ENCODE measurements at places on chromosomes 6 and 20. TPM values are rescaled to one million over a fixed set of nuclear protein-coding genes. Genes with fewer than 3 reads are reported as not detected.

BANF2 gene
- not detected for total RNA-seq

- peak; percentile 99 for DNase-seq
- H3K4me3 ChIP-seq, result peak overlapping the region; percentile 40
- no peak overlapping the region for H3K27ac ChIP-seq
- H3K27me3 ChIP-seq, result peaks cover 100% of the 10 kb centered on the region
These were observed 2.7 kb downstream of the SLC32A1 start for GRCh38 chr20:38726804-38727606.

- no peak overlapping the region for H3K27ac ChIP-seq
- H3K4me1 ChIP-seq, result no peaks in the 10 kb centered on the region
- H3K27me3 ChIP-seq, result no peaks in the 10 kb centered on the region
- no peak overlapping the region for H3K4me3 ChIP-seq
- H3K36me3 ChIP-seq, result no peaks in the 10 kb centered on the region
These were observed 10.7 kb upstream of the CLPSL2 start for GRCh38 chr6:35765739-35766138.

PTPRA gene
- total RNA-seq, result 58.7 TPM

GRCh38 chr6:13496513-13497190 is 9.3 kb upstream of the GFOD1 start:
- no peaks in the 10 kb centered on the region for H3K36me3 ChIP-seq
- H3K27ac ChIP-seq, result no peak overlapping the region
- H3K4me3 ChIP-seq, result no peak overlapping the region
- no peak for DNase-seq

- H3K36me3 ChIP-seq, result peaks cover 52% of the 10 kb centered on the region
- no peaks in the 10 kb centered on the region for H3K27me3 ChIP-seq
- no peak overlapping the region for H3K27ac ChIP-seq
- no peaks in the 10 kb centered on the region for H3K4me1 ChIP-seq
These were observed 20.8 kb downstream of the SRC start for GRCh38 chr20:37366743-37367142.

DNA sequence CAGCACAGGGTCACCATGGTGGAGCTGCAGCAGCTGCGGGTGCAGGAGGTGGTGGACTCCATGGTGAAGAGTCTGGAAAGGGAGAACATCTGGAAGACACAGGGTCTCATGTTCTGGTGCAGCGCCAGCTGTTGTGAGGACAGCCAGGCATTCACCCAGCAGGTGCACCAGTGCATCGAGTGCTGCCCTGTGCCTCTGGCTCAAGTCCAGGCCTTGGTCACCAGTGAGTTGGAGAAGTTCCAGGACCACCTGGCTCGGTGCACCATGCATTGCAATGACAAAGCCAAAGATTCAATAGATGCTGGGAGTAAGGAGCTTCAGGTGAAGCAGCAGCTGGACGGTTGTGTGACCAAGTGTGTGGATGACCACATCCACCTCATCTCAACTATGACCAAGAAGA is 22.9 kb upstream of the RIPK1 start:
- no peaks in the 10 kb centered on the region for H3K36me3 ChIP-seq
- H3K27me3 ChIP-seq, result peaks cover 4% of the 10 kb centered on the region
- H3K4me3 ChIP-seq, result no peak overlapping the region
- H3K27ac ChIP-seq, result no peak overlapping the region
- H3K4me1 ChIP-seq, result peaks cover 8% of the 10 kb centered on the region

KCNK16 gene
- total RNA-seq, result not detected

DNA sequence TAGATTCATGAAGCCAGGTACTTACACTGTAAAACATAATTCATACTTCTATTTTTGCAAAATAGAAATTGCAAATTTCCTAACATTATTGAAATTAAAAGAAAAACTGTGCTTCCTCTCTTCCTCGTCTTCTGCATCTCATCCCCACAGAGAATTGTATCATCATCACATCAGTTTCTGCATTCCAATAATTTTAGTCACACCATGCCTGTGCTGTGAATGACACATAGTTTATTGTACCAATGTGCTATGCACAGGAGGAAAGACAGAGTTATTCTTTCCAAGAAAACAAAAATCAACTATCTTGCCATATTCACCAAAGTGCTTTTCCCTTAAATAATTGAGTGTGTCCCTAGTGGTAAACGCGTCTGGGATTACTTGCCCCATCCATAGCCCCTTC is 38.1 kb upstream of the FAM135A start:
- H3K36me3 ChIP-seq, result no peaks in the 10 kb centered on the region
- no peak overlapping the region for H3K4me3 ChIP-seq
- no peaks in the 10 kb centered on the region for H3K27me3 ChIP-seq
- DNase-seq, result no peak

GTSF1L gene
- total RNA-seq, result not detected

- H3K36me3 ChIP-seq, result no peaks in the 10 kb centered on the region
- no peak overlapping the region for H3K27ac ChIP-seq
- no peak overlapping the region for H3K4me3 ChIP-seq
- H3K4me1 ChIP-seq, result no peaks in the 10 kb centered on the region
- DNase-seq, result no peak
- no peaks in the 10 kb centered on the region for H3K27me3 ChIP-seq
These were observed 69.8 kb downstream of the RIN2 start for GRCh38 chr20:19827818-19828217.

DNA sequence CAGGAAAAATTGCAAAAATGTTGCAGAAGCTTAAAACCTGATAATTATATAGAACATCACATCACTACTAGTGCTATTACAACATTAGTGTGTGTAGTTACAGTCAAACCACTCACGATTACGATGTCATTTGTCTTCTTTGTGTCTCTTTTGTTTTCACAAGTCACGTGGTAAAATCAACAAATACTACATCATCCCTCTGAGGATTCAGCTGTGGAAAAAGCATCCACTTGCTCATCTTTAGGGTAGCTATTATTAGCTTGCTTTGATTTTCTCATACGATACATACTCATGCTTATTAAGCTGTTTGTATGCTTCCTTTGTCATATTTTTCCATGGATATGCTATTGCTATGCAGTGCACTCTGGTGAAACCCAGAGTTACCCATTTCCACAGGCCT is 22.2 kb upstream of the ATXN1 start:
- H3K27me3 ChIP-seq, result no peaks in the 10 kb centered on the region
- no peaks in the 10 kb centered on the region for H3K4me1 ChIP-seq
- no peak overlapping the region for H3K4me3 ChIP-seq

DNA sequence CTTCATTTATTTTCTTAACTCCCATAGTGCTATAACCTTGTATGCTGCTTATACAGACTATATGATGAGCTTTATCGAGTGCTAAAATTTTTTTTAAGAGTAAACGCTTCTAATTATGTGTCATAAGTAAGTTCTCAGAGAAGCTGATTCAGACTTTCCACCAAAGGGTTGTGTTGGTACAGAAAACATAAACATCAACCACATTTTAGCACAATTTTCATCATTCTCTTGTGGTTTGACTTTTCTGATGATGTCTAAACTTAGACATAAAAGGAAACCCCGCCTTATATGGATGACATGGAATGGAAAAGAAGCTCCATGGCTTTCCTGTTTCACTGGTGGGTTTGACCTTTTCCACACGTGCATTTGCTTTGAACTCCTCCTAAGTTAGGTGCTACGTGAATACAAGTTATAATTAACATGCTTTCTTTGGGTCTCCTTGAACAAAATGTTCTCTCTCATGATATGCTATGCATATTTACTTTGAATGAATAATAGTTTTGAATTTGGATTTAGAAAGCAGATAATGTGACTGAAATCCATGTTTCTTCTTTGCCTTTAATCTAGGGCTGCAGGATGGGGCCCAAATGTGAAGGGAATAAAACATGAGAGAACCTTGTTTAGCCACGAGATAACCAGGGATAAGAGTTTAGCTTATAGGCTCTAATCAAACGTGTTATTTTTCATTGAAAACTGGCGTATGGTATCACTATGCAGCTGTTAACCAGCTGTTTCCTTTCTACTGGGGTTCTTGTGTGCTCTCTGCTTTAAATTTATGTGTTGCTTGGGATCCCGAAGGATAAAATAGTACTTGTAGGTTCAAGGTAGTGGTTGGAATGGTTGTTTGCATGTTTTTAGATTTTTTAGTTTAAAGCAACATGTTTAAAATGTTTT is 127.1 kb upstream of the AHI1 start:
- no peak for DNase-seq
- no peaks in the 10 kb centered on the region for H3K27me3 ChIP-seq
- H3K4me1 ChIP-seq, result no peaks in the 10 kb centered on the region
- no peaks in the 10 kb centered on the region for H3K36me3 ChIP-seq
- H3K4me3 ChIP-seq, result no peak overlapping the region
- no peak overlapping the region for H3K27ac ChIP-seq

DNA sequence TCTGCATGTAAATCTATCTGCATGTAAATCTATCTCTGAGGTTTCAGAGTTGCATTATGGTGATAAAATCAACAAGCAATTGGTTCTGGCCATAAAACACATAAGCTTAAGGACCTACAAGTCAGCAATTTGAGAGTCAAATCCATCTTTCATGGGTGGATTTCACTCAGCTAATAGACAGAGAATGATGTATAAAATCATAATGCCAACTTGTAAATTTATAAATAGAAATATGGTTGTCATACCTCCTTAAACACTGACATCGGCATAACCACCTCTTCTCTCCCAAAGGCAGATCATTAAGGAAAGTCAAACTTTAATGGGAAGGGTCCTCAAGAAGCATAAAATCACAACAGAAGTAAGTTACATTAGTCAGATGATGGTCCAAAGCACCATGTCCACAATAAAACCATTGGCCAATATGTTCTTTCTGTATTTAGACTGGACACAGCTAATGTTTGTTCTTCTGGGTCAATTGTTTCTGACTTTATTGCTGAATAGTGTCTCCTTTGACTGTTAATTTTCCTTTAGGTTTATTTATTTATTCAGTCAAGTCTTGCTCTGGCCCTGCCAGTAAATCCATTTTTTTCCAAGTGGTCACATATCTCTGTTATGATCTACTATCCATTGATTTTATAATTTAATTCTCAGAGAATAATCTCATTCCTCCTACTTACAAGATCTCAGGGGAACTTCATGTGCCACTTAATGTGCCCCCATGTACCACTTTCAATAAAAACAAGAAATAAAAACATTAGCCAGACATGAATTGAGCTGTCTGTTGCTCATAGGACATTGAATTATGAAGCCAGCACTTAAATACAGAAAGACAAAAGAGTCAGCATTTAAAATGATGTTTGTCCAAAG is 382.9 kb upstream of the IRAK1BP1 start:
- H3K27ac ChIP-seq, result no peak overlapping the region
- H3K4me1 ChIP-seq, result no peaks in the 10 kb centered on the region
- H3K4me3 ChIP-seq, result no peak overlapping the region
- H3K27me3 ChIP-seq, result no peaks in the 10 kb centered on the region
- no peaks in the 10 kb centered on the region for H3K36me3 ChIP-seq

RPP21 gene
- total RNA-seq, result 59.7 TPM

- H3K4me1 ChIP-seq, result no peaks in the 10 kb centered on the region
- H3K36me3 ChIP-seq, result no peaks in the 10 kb centered on the region
- H3K27me3 ChIP-seq, result no peaks in the 10 kb centered on the region
- no peak overlapping the region for H3K4me3 ChIP-seq
These were observed 77.9 kb downstream of the TNFAIP3 start for GRCh38 chr6:137944793-137945498.

GRCh38 chr6:11976489-11976888 is 35.6 kb upstream of the HIVEP1 start:
- no peaks in the 10 kb centered on the region for H3K36me3 ChIP-seq
- no peak overlapping the region for H3K27ac ChIP-seq
- no peaks in the 10 kb centered on the region for H3K27me3 ChIP-seq
- no peaks in the 10 kb centered on the region for H3K4me1 ChIP-seq

DNA sequence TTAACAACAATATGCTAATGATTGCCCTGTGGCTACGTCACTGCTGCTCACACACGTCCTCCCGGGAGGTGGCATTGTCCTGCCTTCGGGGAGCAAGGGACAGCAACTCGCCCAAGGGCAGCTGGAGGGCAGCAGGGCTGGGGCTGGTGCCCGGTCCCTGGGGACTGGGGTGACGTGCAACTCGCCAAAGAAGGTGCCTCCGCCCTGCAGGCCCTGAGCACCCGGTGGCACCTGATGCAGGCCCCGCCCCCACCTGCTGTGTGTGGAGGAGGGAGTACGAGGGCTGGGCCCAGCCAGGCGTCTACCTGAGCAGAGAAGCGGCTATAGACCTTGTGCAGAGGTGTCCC is 64.8 kb upstream of the SLCO4A1 start:
- H3K27ac ChIP-seq, result no peak overlapping the region
- no peak for DNase-seq
- no peaks in the 10 kb centered on the region for H3K4me1 ChIP-seq
- no peak overlapping the region for H3K4me3 ChIP-seq
- no peaks in the 10 kb centered on the region for H3K36me3 ChIP-seq

HEY2 gene
- 4.3 TPM for total RNA-seq

GRCh38 chr6:145830612-145831011 is 16.0 kb upstream of the FBXO30 start:
- no peak overlapping the region for H3K4me3 ChIP-seq
- H3K27ac ChIP-seq, result no peak overlapping the region
- H3K4me1 ChIP-seq, result no peaks in the 10 kb centered on the region
- H3K27me3 ChIP-seq, result no peaks in the 10 kb centered on the region
- H3K36me3 ChIP-seq, result no peaks in the 10 kb centered on the region
- DNase-seq, result no peak

- no peak overlapping the region for H3K27ac ChIP-seq
- DNase-seq, result no peak
- peaks cover 94% of the 10 kb centered on the region for H3K36me3 ChIP-seq
- no peaks in the 10 kb centered on the region for H3K27me3 ChIP-seq
These were observed 38.6 kb downstream of the GHRH start for GRCh38 chr20:37223053-37223452.

- H3K27ac ChIP-seq, result peak overlapping the region; percentile 83
- H3K4me1 ChIP-seq, result peaks cover 4% of the 10 kb centered on the region
- H3K36me3 ChIP-seq, result no peaks in the 10 kb centered on the region
- H3K27me3 ChIP-seq, result no peaks in the 10 kb centered on the region
- peak; percentile 76 for DNase-seq
These were observed 109.0 kb downstream of the HFE start for GRCh38 chr6:26195924-26196845.

DNA sequence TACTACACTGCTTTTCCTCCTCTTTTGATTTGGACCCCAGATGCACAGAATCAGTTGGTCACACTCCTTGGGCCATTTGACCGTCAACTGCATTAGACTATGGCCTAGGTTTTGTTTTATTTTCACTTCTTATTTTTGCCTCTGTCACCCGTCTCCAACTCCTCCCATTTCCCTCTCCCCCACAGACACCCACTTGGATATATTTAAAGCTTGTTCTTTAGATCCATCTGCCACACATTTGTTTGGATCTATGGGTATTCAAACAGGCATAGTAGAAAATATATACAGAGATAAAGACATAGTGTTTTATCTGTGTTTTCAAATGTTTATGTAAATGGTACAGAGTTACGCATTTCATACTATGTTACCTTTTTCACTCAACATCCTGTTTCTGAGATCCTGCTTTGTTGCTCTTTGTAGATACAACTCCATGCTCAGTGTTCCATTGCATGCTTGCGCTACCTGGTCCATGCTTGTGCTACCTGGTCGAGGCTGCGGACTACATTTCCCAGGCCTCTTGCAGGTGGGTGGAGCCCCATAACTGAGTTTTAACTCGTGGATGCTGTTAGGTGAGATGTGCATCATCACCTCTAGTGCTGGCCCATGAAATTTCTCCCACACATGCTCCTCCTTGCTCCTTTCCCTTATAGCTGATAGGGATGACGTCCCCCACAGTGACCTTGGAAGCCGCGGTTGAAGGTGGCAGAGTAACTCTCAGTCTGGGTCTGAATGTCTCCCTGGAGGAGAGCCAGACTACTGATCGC is 11.5 kb upstream of the PREX1 start:
- H3K4me1 ChIP-seq, result no peaks in the 10 kb centered on the region
- no peaks in the 10 kb centered on the region for H3K36me3 ChIP-seq
- H3K27ac ChIP-seq, result no peak overlapping the region
- no peak overlapping the region for H3K4me3 ChIP-seq
- no peaks in the 10 kb centered on the region for H3K27me3 ChIP-seq

Data from endodermal cell (in vitro differentiated cells).